ENCODE measurements at places on chromosomes 12 and 14.

DNA sequence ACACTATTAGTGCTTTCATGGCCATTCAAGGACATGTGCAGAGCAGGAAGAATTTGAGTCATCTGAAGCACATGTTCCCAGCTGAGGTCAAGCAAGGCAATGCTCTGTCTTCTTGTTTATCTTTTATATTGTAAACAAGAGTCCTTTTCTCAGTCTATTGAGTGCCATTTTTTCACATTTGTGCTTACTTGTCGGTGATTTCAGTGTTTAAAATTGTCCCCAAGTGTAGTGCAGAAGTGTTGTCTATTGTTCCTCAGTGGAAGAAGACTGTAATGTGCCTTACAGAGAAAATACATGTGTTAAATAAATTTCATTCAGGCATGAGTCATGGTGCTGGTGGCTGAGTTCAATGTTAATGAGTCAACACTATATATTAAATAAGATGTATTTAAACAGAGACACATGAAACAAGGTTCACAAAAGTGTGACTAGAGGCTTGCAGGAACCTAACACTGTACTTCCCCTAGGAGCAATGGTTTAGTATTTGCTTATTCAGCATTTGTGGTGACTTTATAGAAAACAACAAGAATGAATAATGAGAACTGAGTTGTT is 391.1 kb downstream of the LRIG3 start:
- no peak for DNase-seq

GRCh38 chr14:23460960-23461359 is 8.5 kb upstream of the NGDN start:
- no peak for DNase-seq

GRCh38 chr14:58787592-58787991 is 149.8 kb downstream of the DACT1 start:
- DNase-seq, result no peak

GRCh38 chr12:98998697-98999299 is 353.7 kb downstream of the APAF1 start:
- DNase-seq, result no peak
